ENCODE measurements at places on chromosomes 5 and 9.

DNA sequence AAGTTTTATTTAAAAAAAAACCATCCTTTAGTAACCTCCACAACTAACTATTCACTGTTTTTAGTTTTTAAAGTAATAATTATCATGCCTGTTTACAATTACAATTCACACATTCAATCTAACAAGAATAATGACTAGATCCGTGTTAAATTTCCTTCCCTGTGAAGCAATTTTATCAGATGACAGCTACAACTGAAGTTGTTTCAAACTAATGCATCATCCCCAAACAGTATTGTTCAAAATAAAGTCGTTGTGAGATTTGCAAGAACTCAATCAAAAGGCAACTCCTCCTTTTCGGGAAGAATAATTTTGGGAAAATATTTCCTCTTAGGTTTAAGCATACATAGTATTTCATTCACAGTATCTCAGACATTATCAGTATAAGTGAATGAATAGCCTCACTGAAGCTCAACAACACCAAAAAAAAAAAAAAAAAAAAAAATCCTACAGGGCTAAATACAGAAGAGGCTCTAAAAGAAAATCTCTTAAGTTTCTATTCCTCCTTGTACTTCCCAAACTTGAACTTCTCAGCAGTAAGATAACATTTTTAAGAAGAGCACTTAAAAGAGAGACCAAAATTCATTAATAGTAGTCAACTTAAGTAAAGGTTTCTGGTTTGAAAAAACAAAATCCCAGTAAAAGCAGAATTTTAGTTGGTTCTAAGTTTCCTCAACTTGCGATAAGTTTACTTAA, 9.4 kb downstream of the C9orf72 start:
- DNase-seq: no peak

DNA sequence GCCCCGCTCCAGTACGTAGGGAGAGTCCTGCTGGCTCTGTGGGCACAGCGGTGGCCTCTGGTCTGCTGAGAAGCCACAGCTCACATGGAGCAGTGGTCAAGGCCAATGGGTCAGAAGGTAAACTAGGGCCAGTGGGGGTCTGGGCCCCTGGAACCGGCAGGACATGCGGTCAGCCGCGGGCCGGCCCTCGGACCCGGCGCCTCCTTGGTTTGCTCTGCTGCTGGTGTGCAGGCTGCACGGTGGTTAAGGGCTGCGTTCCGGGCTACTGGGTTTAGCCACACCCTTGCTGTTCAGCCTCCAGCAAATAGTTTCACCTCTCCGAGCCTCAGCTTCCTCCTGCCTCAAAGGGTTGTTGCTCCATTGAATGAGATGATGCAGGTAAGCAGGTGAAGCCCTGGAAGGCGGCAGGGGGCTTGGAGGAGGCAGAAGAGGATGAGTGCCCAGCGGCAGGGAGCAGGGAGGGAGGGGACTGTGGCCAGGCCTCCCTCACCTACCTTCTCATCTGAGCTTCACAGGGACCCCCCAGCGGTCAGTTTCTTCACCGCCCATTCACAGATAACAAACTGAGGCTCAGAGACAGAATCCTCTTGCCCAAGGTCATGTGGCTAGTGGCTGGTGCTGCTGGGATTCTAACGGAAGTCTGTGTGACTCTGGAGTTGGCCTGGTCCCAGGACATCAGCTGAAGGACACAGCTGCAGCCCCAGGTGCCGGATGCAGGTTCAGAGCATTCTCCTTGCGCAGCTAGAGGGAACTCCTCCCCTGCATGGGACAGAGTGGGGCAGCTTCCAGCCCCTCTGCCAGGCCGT, 3.7 kb upstream of the COL5A1 start:
- no peak for DNase-seq

- DNase-seq: no peak
These were observed 662.4 kb downstream of the DTWD2 start for GRCh38 chr5:118325931-118326330.

- DNase-seq: peak; percentile 25
These were observed 27.0 kb downstream of the TCF7 start for GRCh38 chr5:134141331-134142050.

GRCh38 chr5:32710550-32711361, at the start of gene NPR3:
TSS of gene NPR3 (plus strand) at chr5:32711321. CDS start at chr5:32711777, 456 bp downstream.
- DNase-seq: no peak

All from SK-MEL-5 (cell line).